ENCODE measurements at places on chromosomes 3 and 15.

GRCh38 chr3:70476174-70476573 is 163.7 kb upstream of the MDFIC2 start:
- DNase-seq = no peak

GRCh38 chr3:148551767-148552260 is 145.9 kb upstream of the AGTR1 start:
- no peak for DNase-seq

DNA sequence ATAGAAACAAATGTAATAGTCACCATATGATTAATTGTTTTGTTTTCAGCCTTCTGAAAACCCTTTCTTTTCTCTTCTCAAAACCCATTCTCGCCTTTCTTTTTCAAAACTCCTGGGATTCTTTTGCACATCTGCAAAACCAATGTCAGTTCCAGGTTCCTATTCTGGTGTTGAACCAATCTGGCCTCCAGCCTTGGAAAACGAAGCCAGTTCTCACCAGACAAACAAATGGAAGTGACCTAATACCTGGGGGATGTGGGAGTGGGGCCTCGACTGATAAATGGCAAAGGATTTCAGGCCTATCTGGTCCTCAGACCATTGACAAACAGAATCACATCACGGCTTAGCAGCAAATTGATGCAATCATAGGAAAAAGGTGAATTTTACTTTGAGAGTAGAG is 73.0 kb downstream of the COL8A1 start:
- no peak for DNase-seq

DNA sequence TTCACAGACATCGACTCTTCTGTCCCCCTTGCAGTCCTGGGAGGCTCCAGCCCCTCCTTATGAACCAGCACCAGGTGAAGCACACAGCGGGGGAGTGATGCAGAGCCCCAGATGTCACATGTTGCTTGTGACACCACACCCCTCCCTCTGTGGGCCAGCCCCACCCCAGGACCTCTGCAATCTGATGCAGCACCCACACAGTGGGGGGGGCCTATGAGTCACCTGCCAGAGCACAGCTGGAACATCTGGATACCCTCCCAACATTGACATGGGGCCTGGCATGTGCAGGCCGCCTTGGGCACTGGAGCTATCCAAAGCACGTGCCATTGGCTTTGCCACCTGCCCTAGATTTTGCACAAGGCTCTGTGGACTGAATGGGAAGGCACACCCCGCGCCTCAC is 70.5 kb downstream of the FEM1B start:
- no peak for DNase-seq

DNA sequence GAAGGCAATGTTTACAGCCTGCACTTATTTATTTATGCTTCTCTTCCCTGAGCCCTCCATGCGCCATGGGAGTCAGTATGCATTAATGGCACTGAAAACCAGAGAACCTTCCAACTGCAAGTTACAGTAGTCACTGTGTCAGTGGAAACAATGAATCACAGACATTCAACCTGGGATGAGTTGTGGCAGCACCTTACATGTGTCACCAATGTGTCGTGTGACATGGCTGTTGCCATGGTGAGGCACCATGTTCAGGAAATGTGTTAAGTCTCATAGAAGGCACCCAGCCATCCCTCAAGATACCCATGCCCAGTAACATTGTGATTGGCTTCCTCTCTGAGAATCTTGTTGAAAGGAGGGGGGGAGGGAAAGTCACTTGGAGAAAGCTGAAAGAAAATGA is 105.0 kb downstream of the FOXP1 start:
- no peak for DNase-seq

- DNase-seq = no peak
Measured at GRCh38 chr3:105359098-105359762, 7.5 kb upstream of the ALCAM start.

- DNase-seq = no peak
Measured at GRCh38 chr3:23404246-23404645, 201.1 kb downstream of the UBE2E2 start.
